ENCODE measurements at places on chromosomes 6 and 20.

DNA sequence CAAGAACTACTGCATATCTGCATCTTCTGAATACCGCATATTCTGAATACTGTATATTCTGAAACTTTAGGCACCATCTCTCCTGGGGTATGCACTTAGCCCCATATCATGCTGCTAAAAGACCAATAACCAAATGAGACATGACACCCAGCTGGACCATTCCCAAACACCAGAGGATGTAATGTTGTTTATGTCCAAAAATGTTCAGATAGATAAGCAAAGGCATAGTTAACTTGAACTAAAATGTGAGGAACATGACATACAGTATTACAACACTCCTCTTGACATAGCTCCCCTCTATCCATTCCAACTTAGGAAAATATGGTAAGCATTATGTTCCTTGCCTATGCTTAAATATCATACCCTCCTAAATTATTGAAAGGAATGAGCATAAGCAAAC lies 127.3 kb downstream of the TENT5A start:
- no peak for DNase-seq

GRCh38 chr20:15317546-15318232 lies 980.3 kb upstream of the FLRT3 start:
- DNase-seq, result no peak

DNA sequence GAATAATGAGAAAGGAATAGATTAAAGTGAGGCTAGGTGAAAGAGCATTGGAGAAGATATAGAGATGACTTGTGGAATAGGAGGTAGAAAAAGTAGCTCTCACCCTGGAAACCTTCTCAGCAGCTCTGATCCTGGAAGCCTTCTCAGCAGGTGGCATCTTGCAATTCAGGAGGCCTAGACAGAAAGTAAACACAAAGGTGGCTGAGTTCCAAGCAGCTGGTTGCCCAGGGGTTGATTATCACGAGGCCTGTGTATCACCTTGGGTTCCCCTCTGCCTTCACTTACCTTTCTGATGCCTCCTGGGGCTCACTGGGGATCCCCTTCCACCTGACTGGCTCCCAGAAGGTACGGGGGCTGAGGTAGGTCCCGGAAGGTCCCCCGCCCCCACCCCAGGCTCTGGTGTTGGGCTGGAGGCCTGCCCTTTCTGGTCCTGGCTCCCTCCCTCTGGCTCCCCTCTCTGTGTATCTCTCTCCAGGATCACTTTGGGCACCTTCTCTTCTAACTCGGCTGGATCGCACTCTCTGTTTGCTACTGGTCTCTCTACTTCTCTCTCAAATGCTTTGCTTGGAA lies 9.7 kb downstream of the MDC1 start:
- no peak for DNase-seq

- DNase-seq, result peak; percentile 26
These were observed 131.6 kb upstream of the ESR1 start for GRCh38 chr6:151675746-151676459.

- no peak for DNase-seq
These were observed 484.0 kb downstream of the UTRN start for GRCh38 chr6:144769142-144769541.

GRCh38 chr20:46057856-46058598 lies 29.0 kb downstream of the SLC12A5 start:
- DNase-seq, result no peak

DNA sequence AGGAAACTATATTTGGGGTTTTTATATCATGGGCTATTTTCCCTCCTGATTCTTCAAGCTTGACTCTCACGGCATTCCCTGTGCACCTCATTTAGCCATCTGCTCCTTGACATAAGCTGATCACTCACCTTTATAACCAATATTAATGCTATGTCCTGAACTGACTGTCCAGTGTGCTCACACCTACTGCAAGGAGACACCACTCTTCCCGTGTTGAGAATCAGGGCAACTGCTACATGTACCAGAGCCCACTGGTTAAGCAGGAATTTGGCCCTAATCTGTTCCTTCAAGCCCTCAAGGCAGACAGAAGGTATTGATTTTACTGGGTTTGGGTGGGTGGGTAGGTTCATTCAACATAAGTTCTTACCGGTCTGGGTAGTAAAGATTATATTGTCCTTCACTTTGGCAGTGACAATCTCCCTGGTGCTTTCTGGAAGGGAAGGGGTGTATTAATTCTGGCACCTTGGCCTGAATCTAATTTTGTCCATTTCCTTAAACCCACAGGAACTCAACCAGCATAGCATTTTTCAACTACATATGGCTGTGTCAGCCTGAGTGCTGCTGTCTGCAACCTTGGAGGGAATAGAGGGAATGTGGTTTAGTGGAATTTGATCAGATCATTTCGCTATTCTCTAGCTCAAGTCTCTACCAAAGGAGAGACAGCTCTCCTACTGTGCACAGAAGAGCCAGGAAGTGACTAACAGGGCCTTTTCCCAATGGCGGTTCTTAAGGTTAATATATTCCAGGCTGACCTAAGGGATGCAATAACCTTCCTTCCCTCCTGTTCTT lies 293.2 kb downstream of the BTBD9 start:
- DNase-seq, result no peak

Data from SK-N-DZ (cell line).